AG04450 (cell line): ENCODE measurements at places on chromosomes 4 and X. TPM values are rescaled to one million over a fixed set of nuclear protein-coding genes. Genes with fewer than 3 reads are reported as not detected.

SUPT20HL2 gene
- polyA plus RNA-seq, result not detected in 2 replicates

ANOS1 gene
- 0.21 and 0.30 TPM in 2 replicates for polyA plus RNA-seq

CENPVL1 gene
- polyA plus RNA-seq, result not detected in 2 replicates

DKK2 gene
- polyA plus RNA-seq, result 0.74 and 0.83 TPM in 2 replicates

CYTL1 gene
- 26.3 and 30.0 TPM in 2 replicates for polyA plus RNA-seq

TRPC5OS gene
- polyA plus RNA-seq, result not detected in 2 replicates

SPANXN3 gene
- not detected in 2 replicates for polyA plus RNA-seq

PROM1 gene
- polyA plus RNA-seq, result not detected in 2 replicates

DNA sequence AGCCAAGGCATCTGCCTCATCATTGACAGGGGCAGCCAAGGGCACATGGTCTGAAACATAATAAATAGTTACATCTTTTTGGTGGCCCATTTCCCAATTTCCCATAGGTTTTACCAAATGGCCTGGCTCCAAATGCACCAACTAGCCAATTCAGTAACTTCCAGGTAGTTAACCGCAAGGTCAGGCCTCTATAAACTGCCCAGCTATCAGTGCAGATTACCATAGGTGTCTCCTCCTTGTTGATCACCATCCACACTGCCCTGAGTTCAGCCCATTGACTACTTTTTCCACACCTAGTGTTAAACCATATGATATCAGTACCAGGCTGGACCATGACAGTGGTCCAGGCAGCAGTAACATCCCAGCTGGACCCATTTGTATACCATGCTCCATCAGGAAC, 1145.1 kb upstream of the POU3F4 start:
- no peak for DNase-seq

- DNase-seq, result no peak
Observed at GRCh38 chr4:6616087-6616995, 24.1 kb upstream of the MRFAP1 start.

DNA sequence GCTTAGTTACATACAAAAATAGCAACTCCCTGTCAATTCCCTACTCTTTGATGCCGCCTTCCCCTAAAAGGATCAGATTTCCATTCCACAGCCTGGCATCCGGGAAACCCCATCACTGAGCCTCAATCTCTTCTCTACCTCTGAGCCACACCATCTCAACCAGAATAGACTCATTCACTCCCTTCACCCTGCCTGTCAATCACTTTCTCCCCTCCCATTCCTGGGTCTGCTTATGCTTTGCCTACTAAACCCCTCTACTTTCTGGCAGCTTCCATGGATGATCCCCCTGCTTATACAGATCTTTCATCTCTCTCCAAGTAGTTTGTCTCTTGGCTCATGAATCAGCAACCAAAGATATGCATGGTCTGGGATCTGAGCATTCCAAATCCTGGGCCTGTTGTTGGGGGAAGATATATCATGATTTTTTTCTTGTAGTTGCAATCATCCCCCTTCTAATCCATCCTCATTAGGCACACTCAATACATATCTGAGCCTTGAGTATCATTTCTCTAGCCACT, 2.6 kb downstream of the AMER1 start:
- no peak for DNase-seq

- no peak for DNase-seq
Observed at GRCh38 chr4:130197946-130198345, 1102.0 kb downstream of the C4orf33 start.

DNA sequence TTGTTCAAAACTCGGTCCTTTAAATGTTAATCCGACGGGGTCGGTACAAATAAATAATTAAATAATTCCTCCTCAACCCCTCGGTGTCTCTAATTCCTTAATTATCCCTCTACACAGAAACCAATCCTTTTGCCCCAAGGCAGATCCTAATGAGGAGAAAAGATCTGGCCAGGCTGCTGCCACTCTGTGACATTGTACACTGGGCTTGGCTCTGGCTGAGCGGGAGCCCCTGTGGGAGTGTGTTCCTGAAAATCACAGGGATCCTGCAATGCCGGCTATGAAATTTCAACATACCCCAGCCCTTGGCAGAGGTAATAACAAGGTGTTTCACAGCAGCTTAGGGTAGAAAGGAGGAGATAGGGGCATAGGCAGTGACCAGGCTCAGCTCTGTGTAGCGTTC, 96.0 kb downstream of the DHRSX start:
- no peak for DNase-seq

DNA sequence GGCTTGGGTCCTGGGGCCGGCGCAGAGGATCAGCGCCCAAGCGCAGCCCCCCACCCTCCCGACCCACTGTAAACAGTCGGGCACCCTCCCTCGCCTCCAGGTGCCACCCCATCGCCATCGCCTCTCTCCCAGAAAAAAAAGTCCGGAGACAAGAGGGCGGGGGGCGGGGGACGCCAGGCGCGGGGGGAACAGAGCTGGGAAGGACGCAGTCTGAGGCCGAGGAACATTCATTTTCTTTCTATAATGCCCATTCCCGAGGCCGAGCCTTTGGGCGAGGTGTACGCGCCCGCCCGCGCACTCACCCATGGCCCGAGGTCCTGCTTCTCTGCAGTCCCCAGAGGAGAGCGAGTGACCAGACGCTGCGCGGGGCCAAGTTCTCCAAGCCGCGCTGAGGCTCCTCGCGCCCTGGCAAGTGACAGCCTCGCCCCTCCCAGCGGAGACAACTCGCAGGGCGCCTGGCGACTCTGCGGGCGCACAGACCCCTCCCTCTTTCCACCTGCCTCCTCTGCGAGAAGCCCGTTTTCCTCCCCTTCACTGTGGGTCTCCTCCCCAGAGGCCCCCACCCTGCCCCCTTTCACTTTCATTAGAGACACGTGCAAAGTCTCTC, 63.5 kb upstream of the WDR17 start:
- no peak for DNase-seq

- no peak for DNase-seq
Observed at GRCh38 chr4:188168726-188169373, 29.6 kb downstream of the TRIML1 start.

DNA sequence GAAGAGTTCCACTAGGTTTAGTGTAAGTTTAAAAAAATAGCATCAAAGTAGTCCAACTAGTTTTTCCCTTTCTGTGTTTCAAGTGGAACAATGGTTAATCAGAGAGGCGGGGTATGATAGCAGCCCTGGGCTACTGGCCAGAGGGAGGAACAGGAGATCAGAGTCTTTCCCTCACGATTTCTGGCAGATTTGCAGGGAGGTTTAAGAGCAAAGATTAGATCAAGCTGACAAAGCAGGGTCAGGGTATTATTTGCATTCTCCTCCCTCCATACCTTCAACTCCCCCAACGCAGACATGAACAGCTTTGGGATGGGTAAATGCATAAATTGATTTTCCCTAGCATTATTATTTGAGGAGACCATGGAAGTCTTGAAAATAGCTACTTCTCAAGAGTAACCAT, 277.6 kb upstream of the DIAPH2 start:
- no peak for DNase-seq

DNA sequence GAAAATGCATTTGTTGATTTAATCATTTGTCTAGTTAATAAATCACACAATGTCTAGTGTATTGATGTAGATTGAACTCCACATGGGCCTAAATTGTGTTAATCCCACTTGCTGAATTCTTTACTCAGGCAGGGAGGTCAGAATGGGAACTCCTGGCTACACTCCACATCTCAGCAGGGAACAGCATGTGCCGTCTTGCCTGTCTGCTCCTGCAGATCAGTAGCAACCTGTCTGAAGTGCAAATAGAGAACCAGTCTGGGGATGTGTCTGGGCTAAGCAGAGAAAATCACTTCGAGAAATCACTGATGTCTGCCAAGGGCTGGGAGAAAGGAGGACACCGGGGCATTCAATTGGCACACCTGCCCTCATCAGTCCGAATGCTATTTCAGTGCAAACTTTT, 16.5 kb upstream of the MXRA5 start:
- DNase-seq, result no peak

GRCh38 chrX:13747836-13748235, 13.3 kb downstream of the OFD1 start:
- peak; percentile 29 for DNase-seq

- DNase-seq, result peak; percentile 37
Observed at GRCh38 chrX:96407501-96407900, 277.1 kb upstream of the DIAPH2 start.

GRCh38 chrX:17563076-17563475, 174.2 kb upstream of the SCML1 start:
- no peak for DNase-seq

DNA sequence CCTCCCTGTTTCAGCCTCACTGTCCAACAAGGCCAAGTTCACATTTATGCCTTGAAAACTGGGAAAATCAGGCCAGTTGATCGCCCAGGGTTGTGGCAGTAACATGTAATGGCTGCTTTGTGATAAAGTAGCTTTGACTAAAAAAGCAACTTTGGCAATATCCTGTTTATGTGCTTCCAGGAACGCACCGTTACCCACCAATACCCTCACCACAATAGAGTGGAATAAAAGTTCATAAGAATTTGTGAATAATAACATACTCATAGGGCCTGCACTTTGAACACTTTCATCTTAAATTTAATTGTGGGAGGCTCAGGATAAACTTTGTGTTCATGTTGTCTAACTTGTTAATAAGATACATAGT, 80.7 kb upstream of the MAML3 start:
- DNase-seq, result no peak

- DNase-seq, result no peak
Observed at GRCh38 chr4:151783867-151784266, 23.1 kb upstream of the GATB start.

DNA sequence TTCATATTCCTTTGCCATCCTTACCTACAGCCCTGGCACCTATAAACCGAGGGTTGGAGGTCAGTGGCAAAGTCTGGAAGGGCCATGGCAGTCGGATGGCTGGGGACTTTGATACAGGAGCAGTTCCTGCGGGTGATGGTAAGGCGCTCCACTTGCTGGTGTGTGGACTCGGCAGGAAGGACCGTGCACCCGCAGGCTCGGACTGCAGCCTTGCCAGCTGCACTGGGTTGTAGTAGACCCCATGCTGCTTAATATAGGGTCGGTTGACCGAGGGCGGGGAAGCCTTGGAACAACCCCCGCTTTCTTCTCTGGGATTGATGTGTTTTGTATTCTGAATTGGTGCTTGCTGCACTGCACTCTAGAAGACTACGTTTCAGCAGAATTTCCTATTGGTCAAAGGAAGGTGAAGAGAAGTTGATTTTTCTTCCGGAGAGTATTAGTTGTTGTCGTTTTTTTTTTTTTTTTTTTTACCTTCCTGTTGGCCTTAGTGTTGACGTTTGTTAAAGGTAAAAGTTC, 638 bp downstream of the BLTP1 start:
- no peak for DNase-seq

DNA sequence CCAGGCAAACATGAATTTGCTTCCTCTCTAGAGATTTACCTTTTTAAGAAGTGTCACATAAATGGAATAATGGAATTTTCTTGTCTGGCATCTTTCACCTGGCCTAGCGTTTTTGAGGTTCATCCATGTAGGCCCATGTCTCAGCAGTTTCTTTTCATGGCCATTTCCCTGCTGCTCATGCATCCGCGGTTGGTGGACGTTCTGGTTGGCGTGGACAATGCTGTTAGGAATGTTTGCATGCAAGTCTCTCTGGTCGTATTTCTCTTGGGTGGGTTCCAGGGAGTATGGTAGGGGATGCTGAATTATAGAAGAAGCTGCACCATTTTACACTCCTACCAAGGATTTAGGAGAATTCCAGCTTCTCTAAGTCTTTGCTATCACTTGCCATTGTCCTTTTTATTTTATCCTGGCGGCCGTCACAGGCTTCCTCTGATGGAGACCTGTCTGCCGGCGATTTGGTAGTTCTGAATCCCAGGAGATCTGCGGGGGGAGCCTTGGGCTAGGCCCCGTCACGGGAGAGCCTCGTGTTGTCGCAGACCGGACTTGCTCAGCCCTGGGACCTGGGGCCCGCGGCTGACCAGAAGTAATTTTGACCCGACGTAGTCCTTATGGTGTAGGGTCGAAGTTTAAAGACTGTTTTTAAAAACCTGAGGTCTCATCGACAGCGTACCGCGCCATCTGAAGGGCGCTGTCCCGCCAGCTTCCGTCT, 56.9 kb upstream of the TADA2B start:
- peak; percentile 38 for DNase-seq

DNA sequence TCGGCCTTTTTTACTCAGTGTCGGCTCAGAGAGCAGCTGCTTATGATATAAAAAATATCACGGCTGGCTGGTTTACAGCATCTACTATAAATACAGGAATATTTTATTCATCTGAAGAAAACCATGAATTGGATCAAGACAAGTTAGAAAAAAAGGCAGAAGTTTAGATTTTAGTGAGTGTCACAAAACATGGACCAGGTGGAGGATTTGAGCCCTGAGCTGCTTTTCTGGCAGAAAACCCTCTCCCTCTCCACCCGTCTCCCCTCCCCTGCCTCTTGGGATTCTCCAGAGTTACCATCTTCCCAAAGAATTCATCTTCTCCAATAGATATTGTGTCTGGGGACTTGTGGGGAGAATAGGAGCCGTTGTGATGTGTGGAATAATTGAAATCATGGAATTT, 142.8 kb upstream of the RAI2 start:
- no peak for DNase-seq

DNA sequence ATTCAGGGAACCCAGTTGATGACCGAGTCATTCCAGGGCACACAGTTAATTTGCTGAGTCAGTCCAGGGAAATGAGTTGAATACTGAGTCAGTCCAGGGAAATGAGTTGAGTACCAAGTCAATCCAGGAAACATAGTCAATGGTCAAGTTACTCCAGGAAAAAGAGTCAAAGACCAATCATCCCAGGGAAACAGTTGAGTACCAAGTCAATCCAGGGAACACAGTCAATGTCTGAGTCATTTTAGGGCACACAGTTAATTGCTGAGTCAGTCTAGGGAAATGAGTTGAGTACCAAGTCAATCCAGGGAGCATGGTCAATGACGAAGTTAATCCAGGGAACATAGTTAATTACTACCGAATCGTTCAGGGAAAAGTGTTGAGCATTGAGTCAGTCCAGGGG, 754.4 kb downstream of the NLGN4X start:
- no peak for DNase-seq

- DNase-seq, result no peak
Observed at GRCh38 chrX:22712942-22713341, 286.8 kb upstream of the DDX53 start.

DNA sequence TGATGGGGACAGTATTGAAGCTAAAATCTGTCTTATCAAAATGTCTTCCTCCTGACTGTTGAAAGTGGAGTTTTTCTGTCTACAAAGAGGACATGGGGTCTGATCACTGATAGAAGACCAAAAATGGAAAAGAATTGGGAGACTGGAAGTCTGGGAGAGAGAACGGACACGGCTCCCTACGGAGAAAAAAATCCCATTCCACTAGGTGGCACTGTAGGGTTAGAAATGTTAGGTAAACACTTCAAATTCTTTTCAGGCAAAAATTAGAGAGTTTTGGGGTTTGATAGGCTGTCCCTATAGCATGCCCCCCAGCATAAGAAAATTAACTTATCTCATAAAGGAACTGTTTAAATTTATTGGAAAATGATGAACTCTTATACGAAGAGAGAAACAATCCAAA, 200.5 kb downstream of the FAM133A start:
- DNase-seq, result no peak
